Fibroblast of upper back skin (primary cell): ENCODE measurements at places on chromosomes 5 and 9.

- DNase-seq: no peak
Observed at GRCh38 chr9:116154334-116154975, 864 bp downstream of the PAPPA start.

GRCh38 chr5:104955479-104955878 lies 1392.9 kb upstream of the NUDT12 start:
- no peak for DNase-seq

GRCh38 chr9:85030316-85030715 lies 360.8 kb downstream of the NTRK2 start:
- DNase-seq: no peak

DNA sequence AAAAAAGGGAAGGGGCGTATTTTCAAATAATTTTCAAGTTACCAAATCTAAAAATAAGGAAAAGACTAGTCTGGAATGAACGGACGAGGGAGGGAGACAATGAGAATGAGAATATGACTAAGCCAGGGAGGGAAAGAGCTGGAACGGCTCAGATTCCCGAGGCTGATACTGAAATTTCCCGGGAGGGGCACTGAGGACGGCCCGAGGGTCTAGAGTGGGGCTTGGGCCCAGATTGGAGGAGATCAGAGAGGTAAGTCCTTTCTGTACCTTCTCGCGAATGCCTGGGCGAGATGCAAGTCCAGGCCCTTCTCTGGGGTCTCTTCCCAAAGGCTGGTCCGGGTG lies 3.4 kb upstream of the CCIN start:
- peak; percentile 66 for DNase-seq

GRCh38 chr9:80013891-80014290 lies 442.1 kb downstream of the TLE4 start:
- peak; percentile 28 for DNase-seq

- peak; percentile 82 for DNase-seq
Observed at GRCh38 chr9:84851935-84852585, 182.5 kb downstream of the NTRK2 start.

GRCh38 chr9:12666813-12667212 lies 26.4 kb upstream of the TYRP1 start:
- DNase-seq: no peak
